GM06990 (cell line): ENCODE measurements at places on chromosomes 13 and 19.

DNA sequence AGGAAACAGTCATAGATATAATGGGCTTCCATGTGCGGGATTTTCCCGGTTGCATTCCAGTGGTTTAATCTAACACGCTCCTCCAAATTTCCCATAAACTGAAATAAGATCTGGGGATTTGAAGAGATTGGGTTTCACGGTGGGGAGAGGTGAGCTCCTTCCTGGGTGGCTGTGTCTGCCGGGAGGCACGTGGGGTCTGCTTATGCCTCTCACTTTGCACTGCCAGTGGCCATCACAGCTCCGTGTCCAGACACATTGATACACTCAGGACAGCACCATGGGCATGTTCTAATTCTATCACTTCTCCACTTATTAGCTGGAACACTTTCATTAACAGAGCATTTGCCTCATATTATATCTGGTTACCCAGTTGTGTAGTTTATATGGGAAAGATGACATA, 73.4 kb downstream of the SOX1 start:
- no peak for DNase-seq

DNA sequence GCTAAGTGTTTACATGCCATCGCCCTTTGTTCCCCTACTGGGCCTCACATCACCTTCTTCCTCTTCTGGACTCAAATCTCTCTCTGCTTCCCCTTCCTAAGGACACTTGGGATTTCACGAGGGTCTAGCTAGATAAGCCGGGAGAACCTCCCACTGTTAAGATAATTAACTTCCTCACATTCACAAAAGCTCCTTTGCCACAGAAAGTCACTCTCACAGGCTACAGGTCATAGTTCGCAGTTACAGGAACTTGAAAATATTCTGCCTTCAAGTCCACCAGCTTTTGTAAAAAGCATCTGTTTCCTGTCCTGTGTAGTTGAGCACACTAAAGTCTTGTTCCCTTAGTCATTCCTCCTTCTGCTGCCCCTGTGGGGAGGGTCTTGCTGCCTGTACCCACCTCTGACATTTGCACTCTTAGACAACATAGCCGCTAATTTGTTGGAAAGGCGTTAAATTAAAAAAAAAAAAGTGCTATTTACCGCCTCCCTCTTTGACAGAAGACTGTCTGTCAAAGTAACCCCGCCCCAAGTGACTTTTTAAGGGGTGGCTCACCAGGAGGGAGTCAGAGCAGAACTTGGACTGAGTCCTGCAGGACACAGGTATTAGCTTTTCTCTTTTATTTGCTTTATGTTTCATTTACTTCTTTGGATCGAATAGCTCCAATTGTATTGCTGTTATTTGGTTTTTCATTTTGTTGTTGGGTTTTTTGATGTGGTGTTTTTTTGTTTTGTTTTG, 26.8 kb upstream of the CEACAM21 start:
- no peak for DNase-seq

- no peak for DNase-seq
These were observed 1.6 kb upstream of the ANGPTL6 start for GRCh38 chr19:10104130-10104513.

DNA sequence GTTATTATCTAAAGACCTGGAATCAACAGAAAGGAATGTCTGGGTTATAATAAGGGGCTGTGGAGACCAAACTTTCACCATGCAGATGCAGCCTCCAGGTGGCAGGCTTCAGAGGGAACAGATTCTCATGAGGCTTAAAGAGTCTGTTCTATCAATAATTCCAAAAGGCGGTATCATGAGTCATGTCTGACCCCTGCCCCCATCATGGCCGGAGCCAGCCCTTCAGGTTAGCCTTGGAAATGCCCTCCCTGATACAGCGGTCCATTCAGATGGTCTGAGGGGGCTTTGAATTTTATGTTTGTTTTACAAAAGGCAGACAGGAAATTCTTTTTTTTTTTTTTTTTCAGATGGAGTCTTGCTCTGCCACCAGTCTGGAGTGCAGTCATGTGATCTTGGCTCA, 21.7 kb upstream of the LAMP1 start:
- DNase-seq = no peak

GRCh38 chr13:30346153-30346788, 38.9 kb upstream of the KATNAL1 start:
- DNase-seq = peak; percentile 37

GRCh38 chr13:96762876-96763275, 231.4 kb downstream of the OXGR1 start:
- no peak for DNase-seq

DNA sequence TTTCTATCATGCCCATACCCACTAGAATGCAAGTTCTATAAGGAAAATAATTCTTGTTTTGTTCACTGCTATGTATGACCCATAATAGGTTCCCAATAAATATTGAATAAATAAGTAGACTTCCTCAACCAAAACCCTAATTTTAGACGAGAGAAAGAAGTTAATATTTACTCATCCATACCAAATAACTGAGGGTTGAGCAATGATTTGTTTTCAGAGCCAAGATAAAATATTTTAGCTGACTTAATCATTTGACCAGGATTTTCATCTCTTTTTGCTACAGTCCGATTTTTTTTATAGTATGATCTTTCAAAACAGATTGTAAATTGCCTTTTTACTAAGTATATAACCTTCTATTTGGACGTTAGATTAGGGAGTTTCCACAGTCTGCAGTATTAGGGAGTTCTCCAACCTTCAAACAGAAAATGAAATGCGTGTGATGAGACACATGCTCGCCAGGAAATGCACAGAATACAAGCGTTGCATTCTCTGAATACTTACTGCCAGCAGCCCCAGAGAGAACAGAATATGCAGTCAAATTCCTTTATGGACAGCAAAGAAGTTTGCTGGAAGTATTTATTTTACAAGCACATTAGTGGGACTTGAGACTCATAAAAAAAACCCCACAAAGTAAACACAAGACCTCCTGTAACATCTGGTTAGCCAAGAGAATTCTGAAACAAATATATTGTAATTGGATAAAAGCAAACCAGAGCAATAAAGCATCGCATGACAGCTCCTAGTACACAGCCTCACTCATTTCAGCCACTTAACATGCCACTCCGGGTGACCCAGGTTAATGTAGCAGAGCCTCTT, 230.0 kb downstream of the MYO16 start:
- DNase-seq = no peak

GRCh38 chr19:44890366-44891015, 563 bp upstream of the TOMM40 start:
- peak; percentile 99 for DNase-seq

DNA sequence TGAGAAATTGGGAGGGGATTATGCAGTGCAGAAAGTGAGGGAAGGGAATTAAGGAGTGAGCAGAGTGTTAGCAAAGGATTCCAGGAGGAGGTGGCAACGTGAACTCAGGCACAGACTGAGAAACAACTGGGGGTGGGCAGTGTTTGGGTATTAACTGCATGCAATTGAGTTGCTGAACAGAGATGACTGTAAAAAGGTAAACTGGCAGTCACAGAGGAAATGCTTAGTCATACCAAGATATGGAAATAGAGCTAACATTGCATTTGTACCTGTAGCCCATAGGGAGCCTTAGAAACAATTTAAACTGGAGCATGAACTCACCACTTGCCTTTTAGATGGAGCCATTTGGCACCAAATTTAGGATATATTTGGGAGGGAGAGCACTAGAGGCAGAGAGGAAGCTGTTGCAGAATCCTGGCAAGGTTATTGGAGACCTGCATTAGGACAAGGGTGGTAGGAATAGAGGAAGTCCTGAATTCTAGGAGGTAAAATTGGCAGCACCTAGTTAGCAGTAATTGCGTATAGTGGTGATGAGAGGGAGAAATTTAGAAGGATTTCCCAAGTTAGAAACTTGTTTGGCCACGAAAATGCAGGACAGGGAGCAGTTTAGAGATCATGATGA, 100.6 kb upstream of the FRY start:
- peak; percentile 23 for DNase-seq

GRCh38 chr13:98564204-98564603, 12.7 kb downstream of the STK24 start:
- DNase-seq = no peak

DNA sequence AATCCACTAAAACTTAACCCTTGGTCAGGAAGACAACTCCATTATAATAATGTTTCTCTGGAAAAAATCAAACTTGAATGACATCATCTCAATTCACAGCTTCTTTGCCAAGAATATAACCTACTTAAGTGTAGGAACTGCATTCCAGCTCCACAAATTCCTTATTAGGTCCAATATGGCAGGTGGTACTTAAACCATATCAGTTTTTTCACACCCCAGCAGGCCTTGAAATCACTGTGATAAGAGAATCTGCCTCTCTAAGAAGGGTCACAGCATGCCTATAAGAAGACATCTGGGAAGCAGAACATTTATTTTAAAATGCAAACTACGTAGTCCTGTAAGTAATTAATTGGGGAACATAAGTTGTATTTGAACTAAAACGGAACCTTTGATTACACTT, 687.8 kb downstream of the DIAPH3 start:
- no peak for DNase-seq

DNA sequence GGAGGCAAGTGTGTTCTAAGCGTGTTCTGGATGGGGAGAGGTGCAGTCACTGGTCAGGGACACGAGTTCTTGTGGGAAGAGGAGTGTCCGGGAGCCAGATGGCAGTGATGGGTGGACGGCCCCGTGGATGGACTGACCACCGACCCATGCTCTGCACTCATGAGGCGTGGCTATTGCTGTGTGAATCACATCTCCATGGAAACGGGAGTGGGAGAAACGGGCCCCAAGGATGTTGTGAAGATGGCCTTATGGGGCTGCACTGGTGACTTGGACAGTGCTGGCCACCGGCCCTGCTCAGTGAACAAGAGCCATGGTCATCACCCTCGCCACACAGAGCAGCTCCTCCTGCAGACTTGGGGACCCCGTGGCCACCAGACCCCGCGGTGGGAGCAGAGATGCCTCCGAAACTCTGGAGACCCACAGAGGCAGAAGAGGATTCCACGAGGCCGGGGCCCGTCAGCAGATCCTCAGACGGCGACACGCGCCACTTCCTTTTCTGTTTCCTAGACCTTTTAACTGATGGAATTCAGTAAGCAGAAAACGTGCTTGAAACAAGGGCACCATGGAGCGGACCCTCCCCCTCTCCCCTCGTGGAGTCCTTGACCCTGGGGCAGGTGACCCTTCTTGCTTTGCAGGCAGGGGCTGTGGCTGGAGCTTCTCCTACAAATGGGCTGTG, 47.5 kb downstream of the GAS6 start:
- DNase-seq = no peak

DNA sequence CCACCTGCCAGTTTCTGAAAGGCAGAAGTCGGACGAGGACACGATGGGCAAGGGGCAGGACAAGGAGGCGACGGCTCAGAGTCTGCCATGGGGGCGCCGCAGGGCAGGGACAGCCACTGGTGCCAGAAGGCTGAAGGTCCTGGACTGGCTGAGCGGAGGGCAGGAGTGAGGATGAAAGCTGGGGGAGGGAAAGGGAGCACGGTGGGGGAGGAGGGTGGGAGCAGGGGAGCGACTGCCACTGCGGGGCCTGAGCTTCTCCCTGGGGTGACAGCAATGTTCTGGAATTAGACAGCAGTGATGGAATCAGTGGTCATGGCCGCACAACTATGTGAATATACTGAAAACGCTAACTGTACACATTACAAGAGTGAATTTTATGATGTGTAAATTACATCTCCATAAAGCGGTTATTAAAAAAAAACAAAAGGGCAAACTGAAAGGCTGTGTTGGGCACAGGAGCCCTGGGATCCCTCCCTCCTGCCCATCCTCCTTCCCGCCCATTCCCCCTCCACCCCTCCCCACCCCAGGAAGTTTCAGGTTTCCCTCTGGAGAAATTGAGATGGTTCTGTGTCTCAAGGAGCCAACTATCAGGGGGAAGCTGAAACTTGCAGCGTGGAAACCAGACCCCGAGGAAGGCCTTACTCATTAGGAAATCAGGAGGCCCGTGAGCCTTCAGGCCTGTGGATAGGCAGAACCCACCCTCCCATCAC, 15.9 kb downstream of the MLLT1 start:
- DNase-seq = no peak

GRCh38 chr19:55086730-55087541, 11.3 kb downstream of the EPS8L1 start:
- no peak for DNase-seq

DNA sequence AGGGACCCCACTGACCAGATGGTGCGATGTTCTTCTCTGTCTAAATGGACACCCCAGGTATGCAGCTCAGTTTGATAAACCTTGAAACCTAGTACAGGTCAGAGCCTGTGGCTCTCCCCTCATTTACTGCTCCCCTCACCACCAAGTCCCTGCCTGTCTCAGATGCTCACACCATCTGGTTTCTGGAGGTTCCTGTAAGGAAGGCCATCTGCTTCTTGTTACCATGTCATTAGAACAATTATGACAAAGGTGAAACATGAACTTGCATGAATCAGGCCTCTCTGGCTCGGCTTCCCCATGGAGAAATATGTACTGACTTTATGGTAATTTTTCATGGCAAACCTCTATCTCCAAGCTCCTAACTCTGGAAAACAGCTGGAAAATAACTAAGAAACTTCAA, 965.7 kb downstream of the UQCRFS1 start:
- DNase-seq = no peak

- peak; percentile 85 for DNase-seq
These were observed at the start of gene MIDN for GRCh38 chr19:1248139-1248785. Gene MIDN, plus strand, starts transcription at chr19:1248583. Its CDS starts 1,714 bp downstream, at chr19:1250297.

GRCh38 chr13:20494656-20495055, 31.0 kb downstream of the CRYL1 start:
- DNase-seq = no peak

GRCh38 chr19:18364826-18365528, 21.0 kb upstream of the GDF15 start:
- DNase-seq = no peak

- no peak for DNase-seq
These were observed 41.3 kb downstream of the FLT3 start for GRCh38 chr13:28058866-28059613.

DNA sequence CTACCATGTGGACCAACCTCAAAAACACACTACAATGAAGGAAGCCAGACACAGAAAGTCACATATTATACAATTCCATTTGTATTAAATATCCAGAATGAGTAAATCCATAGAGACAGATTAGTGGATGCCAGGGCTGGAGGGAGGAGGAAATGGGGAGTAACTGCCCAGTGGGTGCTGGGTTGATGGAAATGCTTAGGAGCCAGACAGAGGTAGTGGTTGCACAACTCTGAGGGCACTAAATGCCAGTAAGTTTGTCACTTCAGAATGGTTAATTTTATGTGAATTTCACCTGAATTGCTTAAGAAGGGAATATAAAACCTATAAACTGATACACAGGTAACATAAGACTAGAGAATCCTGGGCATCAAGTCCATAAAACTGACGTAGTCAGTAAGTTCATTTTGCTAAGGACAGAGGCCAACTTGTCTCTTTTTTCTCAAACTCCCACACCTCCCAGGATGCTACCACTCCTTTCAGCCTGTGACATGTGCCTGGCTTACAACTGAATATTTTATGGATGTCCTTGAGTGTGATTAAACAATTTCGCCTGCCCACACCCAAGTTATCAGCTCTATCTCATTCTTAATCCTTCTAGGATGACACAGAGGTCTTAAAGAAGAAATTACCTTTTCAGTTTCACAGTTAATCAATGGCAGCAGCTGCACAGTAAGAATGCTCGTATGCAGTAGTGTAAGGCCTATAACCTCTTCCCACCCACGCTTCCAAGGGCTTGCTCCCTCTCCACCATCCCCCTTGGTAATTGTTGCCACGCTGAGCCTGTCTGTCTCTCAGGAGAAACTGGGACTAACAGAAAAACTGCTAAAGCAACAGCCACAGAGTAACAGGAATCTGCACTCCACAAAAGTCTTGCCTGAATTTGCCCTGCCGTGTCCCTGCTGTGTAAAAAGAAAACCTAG, 5.9 kb upstream of the MLNR start:
- DNase-seq = no peak
